ENCODE measurements at places on chromosomes 4 and X.

GRCh38 chr4:53122280-53123116 lies 243.4 kb downstream of the SCFD2 start:
- no peak for DNase-seq

DNA sequence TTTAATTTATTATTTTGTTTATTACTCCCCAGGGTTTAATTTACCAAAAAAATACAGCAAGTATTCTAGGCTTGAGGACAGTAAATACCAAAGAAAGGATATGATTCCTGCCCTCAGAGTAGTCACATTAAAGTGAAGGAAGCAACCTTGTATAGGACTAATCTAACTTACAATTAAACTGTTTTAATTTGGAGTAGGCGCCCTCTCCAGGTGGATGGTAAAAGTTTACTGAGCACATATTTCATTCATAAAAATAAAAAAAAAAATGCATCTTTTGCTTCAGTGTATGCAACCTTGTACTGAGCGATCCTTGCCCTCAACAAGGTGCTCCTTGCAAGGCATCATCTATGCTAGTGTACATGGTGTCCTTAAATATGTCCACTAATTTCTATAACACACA lies 72.0 kb upstream of the MAGEB16 start:
- DNase-seq, result no peak

GRCh38 chr4:94451695-94452475 lies at the start of gene PDLIM5:
Gene PDLIM5 (plus strand): TSS chr4:94451942. CDS start chr4:94455289, 3,347 bp downstream.
- peak; percentile 77 for DNase-seq

- DNase-seq, result no peak
Observed at GRCh38 chr4:176534566-176534965, 214.8 kb downstream of the SPCS3 start.

DNA sequence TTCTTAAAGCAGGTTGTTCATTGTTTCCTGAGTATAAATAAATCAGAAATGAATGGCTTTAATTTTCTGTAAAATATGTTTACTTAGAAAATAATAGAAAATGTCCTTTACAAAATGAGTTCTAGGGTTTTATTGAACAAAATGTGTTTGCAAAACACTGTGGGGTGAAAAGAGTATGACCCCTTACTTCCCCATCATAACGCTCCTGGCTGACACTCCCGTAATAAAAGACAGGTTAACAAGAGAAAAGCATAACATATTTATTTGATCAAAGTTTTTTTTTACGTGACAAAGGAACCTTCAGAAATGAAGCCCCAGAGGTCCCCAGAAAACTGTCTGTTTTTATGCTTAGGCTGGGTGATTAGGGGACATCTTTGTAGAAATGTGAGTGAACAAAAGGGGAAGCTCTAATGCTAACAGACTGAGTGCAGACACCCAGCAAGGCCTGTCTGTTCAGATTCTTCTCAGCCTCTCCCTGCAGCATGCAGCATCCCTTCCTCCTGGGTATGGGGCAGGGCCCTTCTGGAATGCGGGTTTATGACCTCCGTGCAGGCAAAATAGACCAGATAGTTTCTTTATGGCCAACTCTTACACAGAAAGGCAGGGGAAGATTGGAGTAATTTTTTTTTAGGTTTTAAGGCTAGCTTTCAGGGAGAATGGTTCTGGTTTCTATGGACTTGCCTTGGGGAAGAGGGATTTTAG lies 26.1 kb downstream of the ZFP42 start:
- no peak for DNase-seq

DNA sequence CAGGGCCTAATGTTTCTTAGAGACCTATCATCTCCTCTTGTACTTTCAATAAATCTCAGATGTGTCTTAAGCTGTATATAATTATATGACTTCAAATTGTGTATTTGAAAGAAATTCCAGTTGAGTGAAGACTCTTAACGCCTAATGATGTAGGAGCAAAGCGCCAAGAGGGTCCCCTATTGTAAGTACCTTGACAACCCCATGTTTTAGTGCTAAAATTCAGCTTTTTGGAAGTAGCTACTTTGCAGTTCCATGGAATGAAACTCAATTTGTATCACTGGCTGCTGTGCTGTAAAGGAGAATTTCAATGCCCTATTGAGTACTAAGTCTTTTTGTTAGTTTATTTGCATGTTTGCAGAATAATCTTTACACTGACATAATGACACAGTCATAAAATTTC lies 1826.6 kb upstream of the AGA start:
- no peak for DNase-seq

DNA sequence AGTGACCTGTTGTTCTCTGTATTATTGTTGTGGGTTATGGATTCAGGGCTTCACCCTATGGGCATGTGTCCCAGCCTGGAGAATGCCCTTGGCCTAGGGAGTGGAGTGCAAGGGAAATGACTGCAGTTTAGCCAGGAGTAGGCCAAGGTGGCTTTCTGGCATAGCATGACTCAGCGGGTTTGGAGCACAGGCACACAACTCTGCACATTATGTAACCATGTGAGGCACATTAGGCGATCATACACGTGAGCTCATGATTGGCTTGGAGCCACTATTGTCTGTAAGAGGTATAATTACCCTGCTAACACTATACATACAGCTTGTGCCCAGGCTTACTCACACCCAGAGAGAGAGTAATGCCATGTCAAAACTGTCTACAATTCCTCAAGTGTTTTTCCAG lies 35.1 kb upstream of the TACR3 start:
- DNase-seq, result no peak

DNA sequence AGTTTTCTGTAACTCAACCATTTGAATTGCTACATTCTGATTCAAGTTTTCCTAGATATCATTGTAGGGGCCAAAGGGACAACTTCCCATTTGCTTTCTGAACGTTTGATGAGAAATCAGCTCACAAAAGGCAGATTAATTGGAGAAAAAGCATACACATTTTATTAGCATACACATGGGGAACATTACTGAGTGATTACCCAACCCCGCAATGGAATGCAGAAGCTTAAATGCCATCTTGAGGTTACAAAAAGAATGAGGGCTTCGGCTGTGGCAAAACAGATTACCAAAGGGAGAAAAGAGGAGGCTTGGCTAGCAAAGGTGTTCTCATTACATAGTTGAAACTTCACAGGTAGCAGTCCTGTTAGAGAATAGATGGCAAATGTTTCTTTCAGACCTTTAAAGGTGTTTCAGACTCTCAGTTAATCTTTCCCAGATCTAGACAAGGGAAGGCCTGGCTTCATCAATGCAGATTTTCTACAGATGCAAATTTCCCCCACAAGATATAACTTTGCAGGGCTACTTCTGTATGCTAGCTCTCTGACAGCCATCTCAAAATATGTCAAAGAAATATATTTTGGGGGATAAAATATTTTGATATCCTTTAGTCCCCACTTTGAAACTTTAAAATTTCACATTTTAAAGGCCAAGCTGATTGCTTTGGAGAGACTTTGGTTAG lies 26.5 kb upstream of the HERC6 start:
- DNase-seq, result no peak

- DNase-seq, result no peak
Observed at GRCh38 chr4:163148466-163149336, 18.0 kb downstream of the NAF1 start.

DNA sequence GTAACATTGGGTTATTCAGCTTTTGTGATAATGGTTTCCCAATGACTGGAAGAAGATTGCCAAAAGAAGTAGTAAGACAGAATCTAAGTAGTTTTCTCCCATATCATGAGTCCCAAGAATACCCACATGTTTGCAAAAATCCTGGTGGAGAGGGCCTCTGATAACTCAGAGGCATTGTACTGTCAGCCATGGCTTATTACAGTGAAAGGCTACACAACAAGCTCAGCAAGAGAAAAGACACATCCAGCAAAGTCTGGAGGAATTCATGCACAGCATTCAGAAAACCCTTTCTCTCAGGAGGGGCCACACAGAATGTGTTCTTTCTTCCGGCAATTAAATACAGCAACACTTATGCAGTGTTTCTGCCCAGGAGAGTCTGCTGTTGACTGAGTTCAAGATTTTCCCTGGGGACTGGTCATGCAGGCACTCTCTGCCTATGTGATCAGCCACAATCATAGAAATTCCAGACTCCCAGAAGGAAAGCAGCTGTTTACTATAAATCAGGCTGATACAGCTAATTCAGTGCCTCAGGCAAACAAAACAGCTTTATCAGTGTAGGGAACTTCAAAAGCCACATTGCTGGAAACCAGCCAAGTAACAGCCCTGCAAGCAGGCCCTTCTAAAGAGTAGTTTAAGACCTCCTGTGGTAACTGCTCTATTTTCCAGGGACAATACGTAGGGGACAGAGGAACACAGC lies 937.1 kb downstream of the CCSER1 start:
- peak; percentile 90 for DNase-seq

- DNase-seq, result no peak
Observed at GRCh38 chr4:108113229-108113628, 55.5 kb downstream of the LEF1 start.

GRCh38 chr4:151692821-151693673 lies 67.8 kb downstream of the GATB start:
- DNase-seq, result no peak

- DNase-seq, result no peak
Observed at GRCh38 chr4:4985844-4986243, 33.4 kb downstream of the CYTL1 start.

DNA sequence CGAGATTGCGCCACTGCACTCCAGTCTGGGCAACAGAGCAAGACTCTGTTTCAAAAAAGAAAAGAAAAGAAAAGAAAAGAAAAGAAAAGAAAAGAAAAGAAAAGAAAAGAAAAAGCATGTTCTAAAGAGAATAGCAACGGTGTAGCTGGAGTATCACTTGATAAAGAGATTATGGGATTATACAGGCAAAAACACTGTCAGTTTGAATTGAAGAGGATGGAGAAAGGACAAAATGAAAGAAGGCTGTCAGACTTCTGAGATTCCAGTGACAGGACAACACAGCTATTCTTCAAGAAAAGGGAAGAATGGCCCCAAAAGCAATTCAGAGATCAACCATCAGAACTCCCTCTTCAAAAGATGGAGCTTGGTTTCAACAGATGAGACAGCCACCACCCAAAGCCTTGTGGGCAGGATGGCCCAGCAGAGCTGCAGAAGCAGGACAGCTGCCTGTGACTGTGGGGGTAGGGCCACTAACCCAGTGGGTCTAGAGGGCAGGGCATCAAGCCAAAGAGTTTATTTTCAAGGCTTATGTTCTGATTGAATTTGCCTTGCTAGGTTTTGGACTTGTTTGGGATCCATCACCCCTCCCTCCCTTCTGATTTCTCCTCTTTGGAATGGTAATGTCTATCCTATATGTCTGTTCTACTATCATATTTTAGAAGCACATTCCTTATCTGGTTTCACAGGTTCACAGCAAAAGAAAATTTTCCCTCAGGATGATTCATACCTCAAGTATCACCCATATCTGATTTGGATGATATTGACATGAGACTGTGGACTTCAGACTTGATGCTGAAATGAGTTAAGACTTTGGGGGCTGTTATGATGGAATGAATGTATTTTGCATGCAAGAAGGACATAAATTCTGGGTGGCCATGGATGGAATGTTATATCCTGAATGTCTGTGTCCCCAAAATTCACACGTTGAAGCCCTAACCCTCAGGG lies 17.5 kb downstream of the RFC1 start:
- DNase-seq, result no peak

GRCh38 chrX:122184791-122185190 lies 999.3 kb upstream of the GRIA3 start:
- no peak for DNase-seq

DNA sequence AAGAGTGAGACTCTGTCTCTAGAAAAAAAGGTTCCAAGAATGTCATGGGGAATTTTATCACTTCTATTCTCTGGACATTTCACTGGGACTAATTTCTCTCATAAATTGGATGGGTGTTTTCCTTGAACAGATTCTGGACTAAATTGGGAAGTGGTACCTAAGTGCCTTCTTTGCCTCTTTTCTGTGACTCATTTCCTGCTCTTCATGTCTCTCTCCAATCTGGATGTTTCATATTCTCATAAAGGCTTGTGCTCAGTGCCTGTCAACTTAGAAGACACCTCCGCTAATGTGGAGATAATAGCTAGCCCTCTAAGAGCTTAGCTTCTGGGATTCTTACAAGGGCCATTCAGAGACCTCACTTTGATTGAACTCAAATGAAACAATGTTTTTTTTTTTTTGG lies 38.0 kb upstream of the IGFBP7 start:
- no peak for DNase-seq

DNA sequence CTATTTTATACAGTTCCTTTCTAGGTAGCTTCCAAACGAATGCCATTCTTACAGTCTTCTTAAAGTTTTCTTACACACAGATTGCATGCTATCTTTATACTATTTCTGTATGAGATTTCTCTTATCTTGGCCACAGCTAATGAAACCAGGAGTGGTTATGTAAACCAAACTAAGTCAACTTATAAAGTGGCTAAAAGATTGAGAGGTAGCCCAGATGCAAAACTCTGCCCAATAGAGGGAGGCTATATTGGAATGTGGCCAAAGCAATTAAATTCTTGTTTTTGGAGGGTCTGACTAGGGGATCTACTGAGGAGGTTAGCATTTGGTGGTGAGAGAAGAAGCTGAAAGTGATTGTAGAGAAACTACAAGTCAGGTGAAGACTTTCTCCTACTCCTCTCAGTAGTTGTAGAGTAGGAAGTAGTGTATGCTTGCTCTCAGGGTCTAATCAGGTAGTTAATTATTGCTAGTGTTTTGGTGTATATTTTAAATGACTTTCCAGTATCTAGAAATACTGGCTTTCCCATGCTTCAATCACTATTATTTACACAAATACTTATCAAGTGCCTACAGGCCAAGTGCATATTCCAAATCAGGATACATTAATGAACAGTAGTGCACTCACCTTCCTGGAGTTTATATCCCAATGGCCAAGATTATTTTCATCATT lies 104.2 kb upstream of the HPGD start:
- DNase-seq, result no peak

- DNase-seq, result no peak
Observed at GRCh38 chr4:108087293-108087967, 81.3 kb downstream of the LEF1 start.

- no peak for DNase-seq
Observed at GRCh38 chr4:142322996-142323395, 523.1 kb downstream of the INPP4B start.

DNA sequence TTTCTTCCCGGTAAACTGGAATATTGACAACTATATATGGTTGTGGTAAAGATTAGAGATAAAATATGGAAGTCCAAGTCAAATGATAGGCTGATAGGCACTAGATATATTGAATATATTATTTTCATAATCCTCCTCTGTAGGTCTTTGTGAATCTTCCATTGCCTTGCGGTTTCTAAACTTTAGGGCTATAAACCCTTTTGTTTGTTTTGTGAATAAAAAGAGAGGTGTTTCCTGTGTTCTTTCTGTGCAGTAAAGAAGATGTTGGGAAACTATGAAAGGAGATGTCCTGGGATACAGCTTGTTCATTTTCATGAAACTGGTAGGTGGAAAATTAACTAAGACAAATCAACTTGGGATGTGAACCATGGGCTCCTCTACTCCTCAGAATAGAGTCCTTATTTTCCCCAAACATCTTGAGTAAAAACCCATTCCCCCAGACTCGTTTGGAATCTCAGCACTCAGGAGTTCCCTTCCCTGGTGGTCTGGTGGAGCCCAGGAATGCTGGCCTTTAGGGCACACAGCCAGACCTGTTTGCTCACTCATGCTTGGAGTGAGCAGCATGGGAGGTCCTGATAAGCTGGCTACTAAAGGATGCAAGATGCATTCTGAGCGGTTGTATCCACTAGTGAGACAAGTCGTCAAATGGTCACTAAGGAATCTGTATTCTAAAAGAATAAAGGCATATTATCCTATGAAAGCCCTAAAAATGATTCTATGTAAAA lies 22.2 kb downstream of the PRDM8 start:
- DNase-seq, result no peak

GRCh38 chr4:105192474-105192873 lies 45.8 kb downstream of the TET2 start:
- no peak for DNase-seq

GRCh38 chr4:52863324-52863723 lies 1.2 kb downstream of the RASL11B start:
- no peak for DNase-seq

GRCh38 chr4:23384741-23385140 lies 505.1 kb downstream of the PPARGC1A start:
- DNase-seq, result no peak

All from NCI-H187 (cell line).